ENCODE measurements at places on chromosomes 13 and 19.

DNA sequence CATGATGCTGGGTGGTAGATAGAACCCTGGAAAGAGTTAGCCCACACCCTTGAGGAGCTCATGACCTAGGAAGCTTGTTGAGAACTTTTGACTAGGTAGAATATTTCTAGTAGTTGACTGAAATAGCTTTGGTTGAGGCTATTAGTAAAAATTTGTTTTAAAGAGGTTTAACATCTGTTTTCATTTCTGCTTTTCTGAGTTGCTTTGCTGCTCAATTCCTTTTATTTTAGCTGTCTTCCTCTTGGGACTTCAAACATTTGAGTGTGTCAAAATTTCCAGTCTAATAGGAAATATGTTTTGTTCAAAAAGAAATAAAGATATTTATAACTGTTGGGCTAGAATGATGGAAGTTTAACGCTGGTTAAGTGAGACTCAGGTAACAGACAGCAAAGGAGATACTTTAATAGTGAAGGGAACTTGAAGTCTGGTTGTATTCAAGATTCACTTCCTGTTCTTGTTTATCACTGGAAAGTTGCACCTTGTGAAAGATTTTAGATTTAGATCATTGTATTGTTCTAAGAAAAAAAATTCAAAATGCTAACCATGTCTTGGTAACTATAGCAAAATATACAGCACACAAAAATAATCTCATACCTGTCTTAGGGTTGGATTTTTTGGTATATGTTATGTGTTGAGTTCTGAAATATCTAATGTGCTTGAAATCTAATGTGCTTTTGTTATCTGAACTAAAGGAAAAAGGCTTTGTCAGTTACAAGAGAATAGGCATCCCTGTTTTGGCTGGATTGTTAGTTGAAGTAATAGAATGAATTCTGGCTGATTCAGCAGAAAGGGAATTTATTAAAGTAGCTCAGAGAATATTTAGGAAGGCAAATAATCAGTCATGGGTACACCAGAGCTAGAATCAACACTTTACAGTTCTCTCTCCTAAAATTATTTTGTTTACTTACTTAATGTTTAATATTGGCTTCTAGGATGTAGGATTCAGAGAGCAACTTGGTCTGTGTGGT, 24.4 kb upstream of the GPR18 start:
- DNase-seq, result no peak

DNA sequence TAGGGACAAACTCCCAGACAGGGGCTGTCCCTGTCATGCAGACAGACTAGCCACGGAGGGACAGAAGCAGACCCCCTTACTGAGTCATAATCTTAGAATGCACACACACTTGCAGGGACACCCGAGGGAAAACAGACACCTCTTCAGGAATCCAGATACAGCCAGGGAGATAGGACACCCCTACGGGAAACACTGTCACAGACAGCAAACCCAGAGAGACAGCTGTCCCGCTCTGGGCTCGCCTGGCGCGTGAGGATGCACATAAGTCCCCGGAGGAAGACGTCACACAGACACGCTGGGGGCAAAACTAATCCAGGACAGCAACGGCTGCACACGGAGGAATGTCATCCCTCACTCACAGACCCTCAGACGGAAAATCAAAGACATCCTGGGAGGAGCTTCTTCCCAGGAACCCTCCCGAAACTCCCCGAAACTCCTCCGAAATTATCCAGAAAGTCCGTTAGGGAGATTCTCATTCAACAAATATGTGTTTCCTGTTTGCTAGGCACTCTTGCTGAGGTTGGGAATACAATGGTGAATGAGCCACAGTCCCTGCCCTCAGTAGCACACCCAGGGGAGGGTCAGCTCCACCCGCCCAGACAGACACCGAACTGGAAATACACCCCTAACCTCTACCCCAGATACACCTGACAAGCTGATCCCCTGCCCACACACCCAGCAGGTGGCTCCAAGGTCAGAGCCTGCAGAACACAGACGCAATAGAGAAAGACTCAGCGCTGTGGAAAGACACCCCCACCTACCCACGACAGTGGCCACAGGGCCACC, 15.2 kb upstream of the TOMM40 start:
- no peak for DNase-seq

DNA sequence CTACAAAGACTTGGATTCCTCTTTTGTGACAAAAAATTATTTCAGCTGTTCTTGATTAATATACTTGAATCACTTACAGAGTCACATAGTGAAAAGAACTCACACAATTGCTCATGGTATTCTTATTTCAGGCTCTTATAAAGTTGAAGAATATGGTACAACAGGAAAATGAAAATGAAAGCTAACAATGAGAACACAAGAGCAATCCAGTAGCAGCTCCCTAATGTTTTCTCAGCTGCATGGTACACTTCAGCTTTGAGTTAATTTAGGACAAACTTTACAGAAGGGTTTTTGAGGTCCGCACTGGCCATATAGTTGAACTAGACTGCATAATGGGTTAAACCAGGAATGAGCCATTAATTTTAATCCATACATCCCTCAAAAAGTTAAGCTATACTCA, 1261.8 kb downstream of the SLITRK5 start:
- DNase-seq, result no peak

DNA sequence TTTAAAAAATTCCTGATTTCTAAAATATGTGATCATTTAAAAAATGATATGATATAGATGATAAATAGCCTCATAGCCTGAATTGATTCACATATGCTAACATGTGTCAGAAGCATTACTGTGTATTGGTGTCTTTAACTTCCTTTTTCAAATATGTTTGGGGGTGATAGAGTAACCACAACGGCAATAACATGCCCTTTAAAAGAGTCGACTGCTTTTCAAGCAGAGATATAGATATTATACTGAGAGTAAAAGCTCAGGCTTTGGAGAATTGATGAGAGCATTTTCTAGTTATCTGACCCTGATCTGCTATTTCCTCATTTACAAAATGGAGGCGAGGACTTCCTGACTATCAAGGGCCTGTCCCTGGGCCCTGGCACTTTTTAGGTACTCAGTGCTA, 260.5 kb downstream of the DCT start:
- no peak for DNase-seq

- no peak for DNase-seq
These were observed 651 bp downstream of the GAPDHS start for GRCh38 chr19:35533822-35534392.

DNA sequence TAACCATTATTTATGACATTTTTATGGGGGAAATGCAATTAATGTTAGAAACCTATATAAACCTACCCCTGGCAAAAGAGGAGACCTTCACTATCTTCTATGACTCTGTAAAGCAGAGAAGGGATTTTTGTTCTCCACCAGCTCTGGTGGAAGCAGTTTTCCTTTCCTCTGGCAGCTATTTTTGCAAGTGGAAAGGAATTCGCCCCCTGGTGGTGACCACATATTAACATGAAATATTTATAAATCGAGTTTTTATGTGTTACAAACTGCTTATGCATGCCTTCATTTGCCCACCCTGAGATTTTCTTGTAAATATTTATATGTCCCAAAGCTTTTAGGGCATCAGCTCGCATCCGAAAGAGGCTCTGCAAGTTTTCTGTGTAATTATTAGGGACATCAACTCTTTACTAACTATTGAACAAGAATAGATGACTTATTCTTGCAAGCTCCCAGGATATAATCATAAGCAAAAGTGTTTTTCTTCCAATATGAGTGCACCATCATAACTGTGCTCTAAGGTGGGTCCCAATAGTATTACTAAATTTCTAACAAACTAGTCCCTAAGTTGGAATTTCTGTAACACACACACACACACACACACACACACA, 62.4 kb downstream of the SERTM1 start:
- DNase-seq, result no peak

GRCh38 chr19:29952646-29953045, 10.6 kb downstream of the URI1 start:
- no peak for DNase-seq

DNA sequence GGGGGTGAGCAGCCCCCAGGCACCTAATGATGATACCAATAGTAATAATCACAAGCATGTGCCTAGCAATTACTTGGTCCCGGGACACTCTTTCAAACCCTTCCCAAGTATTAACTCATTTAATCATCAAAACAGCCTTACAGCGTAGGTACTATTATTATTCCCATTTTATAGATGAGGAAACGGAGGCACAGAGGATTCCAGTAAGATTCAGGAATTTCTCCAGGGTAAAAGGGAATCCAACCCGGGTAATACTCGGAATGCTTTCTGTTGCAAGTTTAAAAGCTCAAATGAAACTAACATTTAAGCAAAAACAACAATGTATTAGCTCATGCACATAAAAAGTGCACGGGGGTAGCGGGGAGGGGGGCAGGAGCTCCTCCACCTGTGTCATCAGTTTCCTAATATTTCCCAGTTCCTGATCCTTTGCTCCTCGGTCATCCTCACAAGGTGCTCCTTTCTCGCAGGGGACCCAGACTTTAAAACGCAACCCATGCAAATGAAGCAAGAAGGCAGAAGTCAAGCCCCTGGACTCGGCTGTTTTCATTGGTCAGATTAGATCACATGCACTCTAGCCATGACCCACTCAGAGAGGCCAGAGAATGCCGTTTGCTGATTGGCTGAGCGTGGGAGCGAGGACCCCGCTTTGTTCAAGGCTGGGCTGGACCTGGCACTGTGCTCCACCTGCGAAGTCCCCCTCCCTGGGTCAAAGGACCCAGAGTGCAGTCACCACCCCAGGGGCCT, 38.3 kb upstream of the C19orf12 start:
- DNase-seq, result no peak

GRCh38 chr13:82076496-82076895, 1735.6 kb upstream of the SPRY2 start:
- DNase-seq, result no peak

DNA sequence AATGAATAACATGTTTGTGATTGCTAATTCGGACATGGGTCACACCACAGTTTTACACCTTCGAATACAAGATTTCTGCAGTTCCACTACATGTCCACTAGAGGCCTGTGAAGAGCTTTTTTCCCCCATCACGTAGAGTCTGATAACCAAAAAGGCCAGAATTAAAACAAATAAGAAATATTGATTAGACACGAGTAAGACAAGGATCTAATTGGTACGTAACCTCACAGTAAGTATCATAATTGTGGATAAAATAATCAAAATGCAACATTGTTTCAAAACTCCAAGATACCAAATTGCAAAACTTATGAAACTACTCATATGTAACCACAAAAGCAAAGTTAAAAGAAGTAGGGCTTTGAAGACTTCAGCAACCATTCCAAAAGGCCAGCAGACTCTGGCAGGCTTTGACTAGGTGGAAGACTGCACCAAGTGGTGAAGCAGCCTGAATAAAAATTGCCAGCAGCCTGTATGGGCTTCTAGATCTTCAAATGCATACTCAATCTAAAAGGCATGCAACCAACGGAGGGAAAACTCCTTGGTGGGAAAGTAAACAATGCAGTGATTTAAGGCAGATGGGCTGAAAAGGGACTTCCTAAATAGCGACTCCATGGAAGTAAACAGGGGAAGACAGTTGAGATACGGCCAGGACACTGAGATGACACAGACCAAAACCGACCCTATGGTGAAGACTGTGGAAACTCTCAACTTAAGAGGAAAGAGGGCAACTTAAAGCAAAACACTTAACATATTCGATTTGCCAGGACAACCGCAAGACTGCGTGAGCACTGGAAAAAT, 56.7 kb downstream of the STARD13 start:
- no peak for DNase-seq

DNA sequence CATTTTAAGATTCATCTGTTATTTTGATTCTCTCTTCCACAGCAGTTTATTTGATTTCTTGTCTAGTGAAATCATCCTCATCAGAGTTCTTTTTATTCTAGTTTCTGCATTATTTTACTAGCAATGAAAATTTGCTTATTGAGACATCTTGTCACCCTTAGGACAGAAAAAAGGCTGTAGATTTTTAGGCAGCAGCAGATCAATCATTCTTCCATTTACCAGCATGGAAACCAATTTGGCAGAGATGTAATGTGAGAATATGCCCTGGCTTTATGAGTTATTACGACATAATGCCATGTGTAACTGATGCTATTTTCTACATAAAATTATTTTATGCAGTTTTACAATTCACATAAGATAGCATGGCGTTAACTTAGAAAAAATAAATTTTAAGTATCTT, 688.6 kb upstream of the SLC10A2 start:
- DNase-seq, result no peak

DNA sequence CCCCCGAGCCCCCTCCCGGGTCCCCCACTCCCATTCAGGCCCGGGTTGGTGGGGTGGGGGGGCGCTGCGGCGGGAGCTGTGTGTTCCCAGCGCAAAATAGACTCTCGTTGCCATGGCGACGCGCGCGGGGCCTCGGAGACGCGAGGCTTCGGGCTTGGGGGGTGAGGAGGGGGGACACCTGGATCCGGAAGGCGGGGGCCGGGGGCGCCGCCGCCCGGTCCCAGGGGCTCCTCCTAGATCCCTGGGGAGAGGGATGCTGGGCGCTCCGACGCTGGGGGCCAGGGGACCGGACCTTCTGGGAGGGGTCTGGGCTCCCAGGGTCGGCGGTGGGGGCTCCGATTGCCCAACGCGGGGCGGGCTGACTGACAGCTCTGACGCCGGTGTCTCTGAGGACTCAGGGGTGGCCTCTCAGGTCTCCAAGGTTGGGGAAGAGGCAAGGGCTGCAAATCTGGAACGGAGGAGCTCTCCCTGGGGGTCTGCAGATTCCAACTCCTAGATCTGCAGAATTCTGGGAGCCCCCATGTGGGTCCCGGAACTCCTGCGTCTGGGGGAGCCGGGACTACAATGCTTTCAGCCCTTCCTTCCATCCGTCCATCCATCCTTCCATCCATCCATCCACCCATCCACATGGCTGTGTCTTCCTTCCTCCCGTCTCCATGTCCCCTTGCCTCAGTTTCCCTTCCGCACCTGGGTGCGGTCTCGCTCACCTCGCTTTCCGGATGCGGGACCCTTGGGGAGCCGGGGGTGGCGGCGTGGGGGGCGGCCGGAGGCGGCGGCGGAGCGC, 9.1 kb upstream of the SHISA7 start:
- DNase-seq, result no peak

DNA sequence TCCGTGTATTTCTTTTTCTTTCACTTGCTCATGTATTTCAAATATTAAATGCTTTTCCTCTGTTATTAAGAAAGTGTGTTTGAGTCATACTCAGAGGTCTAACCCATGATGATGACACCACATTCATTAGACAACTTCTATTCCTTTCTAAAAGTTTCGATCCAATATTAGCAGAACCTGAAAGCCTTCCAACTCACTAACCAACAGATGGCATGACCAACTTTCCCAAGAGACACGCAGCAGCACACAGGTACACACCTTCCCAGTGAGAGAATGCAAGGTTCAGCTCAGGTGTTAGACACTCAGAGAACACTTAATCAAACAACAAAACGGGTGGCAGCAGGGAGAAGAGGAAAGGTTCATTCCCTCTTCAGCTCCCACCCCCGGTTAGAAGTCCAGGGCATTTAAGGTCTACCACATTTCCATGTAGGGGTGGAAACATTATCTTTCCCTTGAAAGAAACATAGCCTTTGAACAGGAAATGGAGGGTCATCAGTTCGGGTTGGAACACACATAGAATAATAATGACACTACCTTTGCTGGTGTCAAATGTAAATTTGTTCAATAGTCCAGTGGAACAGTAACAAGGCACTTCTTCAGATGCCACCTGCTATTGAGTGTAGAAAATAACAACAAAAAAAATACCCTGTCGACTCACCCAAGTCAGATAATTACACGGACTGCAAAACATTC, 404.2 kb downstream of the COG6 start:
- no peak for DNase-seq

GRCh38 chr13:20077086-20077485, 83.8 kb downstream of the GJA3 start:
- no peak for DNase-seq

Data from stimulated activated CD4-positive, alpha-beta T cell treated with anti-CD3 and anti-CD28 coated beads, TNF-alpha, amount 100 ng/mL, for 1 hour (primary cell).